ENCODE measurements at places on chromosomes 7 and 10. TPM values are rescaled to one million over a fixed set of nuclear protein-coding genes. Genes with fewer than 3 reads are reported as not detected.

GRCh38 chr7:118059209-118059608 is 124.8 kb upstream of the LSM8 start:
- DNase-seq, result no peak

- no peak for DNase-seq
Observed at GRCh38 chr10:64206409-64206808, 685.2 kb downstream of the REEP3 start.

GRCh38 chr7:113285411-113285810 is 167.1 kb upstream of the SMIM30 start:
- no peak for DNase-seq

DNA sequence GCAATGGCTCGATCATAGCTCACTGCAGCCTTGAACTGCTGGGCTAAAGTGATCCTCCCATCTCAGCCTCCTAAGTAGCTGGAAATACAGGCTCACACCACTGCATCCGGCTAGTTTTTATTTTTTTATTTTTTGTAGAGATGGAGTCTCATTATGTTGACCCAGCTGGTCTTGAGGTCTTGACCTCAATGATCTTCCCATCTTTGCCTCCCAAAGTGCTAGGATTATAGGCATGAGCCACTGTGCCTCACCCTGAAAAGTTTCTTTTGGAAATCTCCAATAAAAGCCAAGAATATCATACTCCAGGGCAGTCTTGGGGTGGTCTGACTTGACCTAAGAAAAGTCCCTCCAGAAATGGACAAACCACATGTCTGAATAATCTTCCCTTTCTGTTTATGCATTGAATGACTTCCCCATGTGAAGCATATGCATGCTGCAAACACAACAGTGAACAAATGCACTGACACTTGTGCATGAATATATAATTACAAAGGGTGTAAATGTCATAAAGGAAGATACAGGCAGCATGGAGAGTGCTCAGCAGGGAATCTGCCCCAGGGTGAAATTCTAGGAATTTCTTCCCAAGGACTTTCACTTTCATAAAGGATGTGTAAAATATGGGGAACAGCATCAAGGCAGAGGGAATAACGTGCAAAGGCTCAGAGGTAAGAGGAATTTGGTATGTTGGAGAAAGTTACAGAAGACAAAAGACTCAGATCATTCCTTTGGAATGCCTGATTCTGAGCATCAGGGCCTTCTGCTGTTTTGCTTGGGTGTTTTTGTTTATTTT is 142.4 kb upstream of the LYZL1 start:
- no peak for DNase-seq

- DNase-seq, result peak; percentile 34
Observed at GRCh38 chr7:71220210-71220695, 88.3 kb downstream of the GALNT17 start.

Gene HABP2
- total RNA-seq, result not detected

DNA sequence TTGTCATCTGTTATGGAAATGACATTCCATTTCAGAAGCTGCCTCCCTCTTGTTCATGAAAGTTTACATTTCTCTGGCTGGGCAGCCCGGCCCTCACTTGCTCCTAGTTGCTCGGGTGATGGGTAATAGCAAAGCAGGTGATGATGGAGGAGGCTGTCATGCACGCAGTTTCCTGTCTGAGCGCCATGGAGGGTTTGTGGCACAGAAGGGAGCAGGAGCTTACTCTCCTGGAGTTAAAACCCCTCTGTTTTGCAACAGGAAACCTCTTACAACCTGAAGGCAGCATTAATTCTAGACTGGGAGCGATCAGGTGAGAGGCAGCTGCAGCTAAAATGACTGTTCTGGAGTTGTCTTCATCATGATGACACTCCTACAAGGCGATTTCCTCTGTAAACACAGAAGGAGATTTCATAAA is 34.1 kb upstream of the MKI67 start:
- no peak for DNase-seq

Gene ITGB8
- 4.6 TPM for total RNA-seq

- DNase-seq, result no peak
Observed at GRCh38 chr7:125126376-125126775, 196.8 kb upstream of the POT1 start.

DNA sequence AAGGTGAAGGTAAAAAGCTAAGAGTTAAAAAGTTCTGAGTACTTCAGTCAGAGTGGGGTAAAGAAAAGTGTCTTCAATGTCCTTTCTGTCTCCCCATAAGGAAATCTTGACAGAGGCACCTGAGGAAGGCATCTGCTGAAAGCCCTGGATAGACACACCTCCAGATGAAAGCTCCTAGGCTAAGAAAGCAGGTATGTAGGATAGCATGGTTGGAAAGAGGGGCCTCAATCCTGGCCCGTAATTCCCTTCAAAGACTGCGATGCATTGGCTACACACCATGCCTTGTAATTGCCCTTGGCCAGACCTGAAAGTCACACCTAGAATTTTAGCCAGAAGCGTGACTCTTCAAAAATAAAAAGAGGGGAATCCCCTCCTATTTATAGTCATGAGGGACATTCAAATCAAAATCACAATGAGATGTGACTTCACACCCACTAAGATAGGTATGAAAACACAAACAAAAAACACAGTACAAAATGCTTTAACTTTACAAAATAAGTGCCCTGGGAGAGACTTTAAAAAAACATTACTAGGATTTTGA is 809.7 kb downstream of the IPMK start:
- DNase-seq, result no peak

GRCh38 chr7:108327353-108327752 is 128.9 kb downstream of the NRCAM start:
- no peak for DNase-seq

Gene C10orf95
- not detected for total RNA-seq

DNA sequence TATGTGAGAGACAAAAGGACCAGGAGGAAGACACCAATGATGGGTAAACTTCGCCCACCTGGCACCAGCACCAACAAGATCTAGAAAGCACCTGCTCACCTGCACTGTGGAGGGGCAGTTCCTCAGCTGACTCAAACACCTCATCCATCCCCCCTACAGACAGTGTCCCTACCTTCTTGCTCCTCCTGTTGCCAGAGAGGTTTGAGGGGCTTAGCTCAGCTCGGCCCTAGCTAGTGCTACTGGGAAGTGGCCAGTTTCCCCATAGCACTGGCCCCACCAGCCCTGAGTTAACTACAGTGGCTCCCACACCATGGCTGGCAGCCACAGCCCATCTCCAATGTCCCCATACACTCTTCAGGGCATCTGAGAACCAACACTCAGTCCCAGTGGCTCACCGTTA is 70.8 kb downstream of the GRID1 start:
- DNase-seq, result no peak

- no peak for DNase-seq
Observed at GRCh38 chr10:25114036-25114411, 60.8 kb upstream of the GPR158 start.

- DNase-seq, result no peak
Observed at GRCh38 chr7:105267244-105267643, 121.5 kb downstream of the SRPK2 start.

DNA sequence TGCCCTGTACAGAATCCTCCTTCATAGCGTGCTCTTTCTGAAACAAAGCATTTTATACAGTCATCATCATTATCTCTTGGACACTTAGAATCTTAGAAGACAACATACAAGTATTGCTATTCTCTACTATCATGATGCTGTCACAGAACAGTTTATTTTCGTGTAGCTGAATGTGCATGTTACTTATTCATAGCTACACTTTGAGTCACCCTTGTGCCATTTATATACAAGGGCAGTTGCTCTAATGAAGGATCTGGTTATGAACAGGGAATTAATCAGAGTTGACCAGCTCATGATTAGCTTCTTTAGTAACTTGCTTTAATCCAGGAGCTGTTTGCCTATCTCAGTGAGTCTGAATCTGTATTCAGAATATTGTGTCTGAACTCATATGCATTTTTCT is 11.2 kb downstream of the CASP2 start:
- DNase-seq, result no peak

Gene NXPH1
- not detected for total RNA-seq

- no peak for DNase-seq
Observed at GRCh38 chr10:88038268-88038667, 174.8 kb downstream of the PTEN start.

DNA sequence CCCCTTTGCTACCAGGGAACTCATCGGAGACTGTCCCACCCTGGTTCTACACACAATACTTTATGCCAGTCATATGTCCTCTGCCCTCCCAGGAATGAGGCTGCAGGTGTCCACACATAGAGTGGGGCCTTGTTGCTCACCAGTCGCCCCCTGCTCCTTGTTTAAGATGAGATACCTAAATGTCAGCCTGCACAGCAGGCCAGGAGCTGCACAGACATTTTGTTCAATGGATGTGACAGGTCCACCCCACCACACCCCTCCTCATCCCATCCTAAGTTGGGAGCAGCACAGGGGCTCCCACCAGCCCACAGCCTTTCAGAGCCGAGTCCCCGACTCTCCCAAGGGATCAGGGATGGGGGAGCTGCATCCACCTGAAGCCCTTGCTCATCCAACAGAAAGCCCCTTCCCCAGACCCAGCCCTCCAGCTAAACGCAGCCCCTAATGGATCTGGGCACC is 6.2 kb upstream of the GRID1 start:
- no peak for DNase-seq

DNA sequence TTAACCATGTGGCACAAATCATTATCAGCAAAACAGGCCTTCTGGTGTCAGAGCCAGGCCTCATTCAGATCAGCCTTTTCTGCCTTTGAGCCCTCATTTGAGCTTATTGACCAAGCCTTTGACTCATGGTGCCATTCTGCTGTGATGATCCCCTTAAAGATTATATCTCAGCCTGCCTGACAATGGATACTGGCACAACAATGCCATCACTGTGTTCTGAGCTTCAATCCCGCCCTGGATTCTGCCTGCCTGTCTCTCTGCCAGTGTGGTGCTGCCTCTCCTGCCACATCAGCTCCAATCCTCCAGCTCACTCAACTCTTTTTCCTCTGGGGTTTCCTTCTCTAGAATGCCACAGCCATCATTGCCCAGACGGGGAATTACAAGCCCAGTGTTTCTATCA is 52.6 kb downstream of the SRI start:
- no peak for DNase-seq

DNA sequence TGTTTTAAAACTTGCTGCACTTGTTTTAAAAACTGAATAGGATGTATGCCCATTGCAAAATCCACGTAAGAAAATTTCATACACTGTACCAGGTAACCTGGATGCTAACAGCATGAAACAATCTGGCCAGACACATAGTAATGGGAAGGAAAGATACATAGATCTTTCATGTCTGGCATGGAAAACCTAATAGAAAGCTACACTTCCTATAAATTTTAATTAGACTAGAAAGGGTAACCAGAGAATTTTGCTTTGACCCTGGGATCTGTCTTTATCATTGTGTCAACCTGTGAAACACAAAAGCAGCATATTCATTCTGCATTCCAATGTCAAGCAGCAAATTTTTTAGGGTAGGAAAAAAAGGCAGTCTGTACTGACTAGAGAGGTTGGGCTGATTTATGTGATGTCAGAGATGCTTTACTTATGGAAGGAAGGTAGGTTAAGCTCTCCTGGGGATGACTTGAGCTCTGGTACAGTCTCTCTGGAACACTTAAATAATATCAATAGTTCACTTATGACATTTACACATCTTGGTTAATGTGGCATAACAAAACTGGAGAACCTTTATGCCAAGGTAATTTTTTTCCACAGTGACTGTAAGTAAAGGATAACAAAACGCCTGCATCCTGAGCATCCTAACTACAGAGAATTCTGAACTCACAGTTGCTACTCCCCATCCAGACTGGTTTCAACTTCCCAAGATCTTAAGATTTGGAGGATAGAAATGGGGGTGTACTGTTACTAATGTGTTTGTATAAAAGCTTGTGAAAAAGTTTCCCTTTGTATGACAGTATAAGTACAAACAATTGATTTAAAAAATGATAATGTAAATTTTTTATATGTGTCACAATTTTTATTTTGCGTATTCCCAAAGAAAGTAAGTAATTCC is 44.7 kb downstream of the DOCK4 start:
- no peak for DNase-seq

Gene AEBP1
- 25.4 TPM for total RNA-seq

Gene LRRD1
- total RNA-seq, result not detected

DNA sequence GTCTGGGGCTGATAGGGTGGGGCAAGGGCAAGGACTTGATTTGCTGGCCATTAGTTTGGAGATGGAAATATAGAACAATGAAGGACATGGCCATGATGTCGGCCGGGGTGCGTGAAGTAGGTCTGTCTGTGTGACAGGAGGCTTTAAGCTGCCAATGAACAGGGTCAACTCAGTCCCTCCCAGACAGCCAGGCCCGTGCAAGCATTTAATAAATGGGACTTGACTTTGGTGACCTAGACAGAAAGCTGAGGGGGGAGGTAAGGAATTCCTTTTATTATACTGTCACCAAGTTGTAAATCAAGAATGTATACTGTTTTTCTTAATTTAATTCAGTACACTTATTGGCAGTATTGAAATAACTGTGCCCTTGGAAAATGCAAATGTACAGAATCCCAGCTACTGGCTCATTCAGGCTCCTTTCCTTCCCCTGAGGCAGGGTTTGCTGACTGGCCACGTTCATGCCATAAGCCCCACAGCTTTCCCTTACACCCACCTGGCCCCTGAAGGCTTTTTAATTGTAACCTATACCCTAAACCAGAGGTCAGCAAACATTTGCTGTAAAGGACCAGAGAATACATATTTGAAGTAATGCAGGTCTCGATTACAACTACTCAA is 87.2 kb downstream of the WIPF3 start:
- no peak for DNase-seq

Gene ZNF735
- not detected for total RNA-seq

- DNase-seq, result no peak
Observed at GRCh38 chr7:33742999-33743587, 162.2 kb upstream of the BMPER start.

DNA sequence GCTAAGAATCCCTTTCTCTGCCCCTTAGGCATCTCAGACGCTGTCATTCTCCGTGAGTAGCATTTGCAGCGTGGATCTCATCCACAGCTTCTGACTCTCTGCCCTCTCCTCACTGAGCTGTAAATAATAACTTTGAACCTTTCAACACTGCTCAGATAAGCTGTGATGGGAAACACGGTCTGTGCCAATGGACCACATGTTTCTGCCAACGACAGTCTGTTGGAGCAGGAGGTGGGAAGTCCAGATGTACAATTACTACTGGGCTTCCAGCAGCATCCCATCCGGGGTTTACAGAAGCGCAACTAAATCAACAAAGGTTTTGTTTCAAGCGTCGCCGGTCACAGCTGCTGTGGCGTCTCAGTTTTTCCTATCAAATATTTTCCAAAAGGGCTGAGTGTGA is 1110.6 kb downstream of the TYW1 start:
- no peak for DNase-seq

Gene OR2A42
- total RNA-seq, result not detected

Gene UPK3B
- not detected for total RNA-seq

DNA sequence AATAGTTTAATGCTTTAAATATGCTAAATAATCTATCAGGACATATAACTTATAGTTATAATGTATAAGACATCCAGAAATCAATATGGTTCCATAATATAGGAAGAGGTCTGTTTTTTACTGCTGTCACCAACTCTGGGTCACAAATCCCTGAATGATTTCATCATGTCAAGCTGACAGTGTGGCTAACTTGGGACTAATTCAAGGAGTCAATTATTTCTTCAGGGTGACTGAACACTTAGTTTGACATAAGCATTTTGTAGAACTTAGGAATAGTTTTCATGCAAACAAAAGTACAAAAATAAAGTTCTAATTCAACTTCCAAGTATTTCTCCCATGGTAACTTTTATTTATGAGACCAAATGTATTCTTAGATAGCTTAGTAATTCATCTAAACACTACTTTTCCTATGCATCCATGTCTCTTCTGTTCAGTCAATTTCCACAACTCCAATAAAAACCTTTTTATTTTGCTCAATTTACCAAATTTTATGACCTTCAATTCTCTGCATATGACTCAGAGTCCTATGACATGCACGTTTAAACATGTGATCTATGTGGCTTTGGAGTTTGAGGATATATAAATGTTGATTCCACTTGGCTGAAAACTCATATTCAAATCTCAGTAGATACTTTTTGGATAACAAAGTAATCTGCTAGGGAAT is 40.3 kb upstream of the GNAT3 start:
- no peak for DNase-seq

Gene MYL10
- not detected for total RNA-seq

Data from heart left ventricle (tissue), 16 donors.